ENCODE measurements at places on chromosomes 2 and 18.

DNA sequence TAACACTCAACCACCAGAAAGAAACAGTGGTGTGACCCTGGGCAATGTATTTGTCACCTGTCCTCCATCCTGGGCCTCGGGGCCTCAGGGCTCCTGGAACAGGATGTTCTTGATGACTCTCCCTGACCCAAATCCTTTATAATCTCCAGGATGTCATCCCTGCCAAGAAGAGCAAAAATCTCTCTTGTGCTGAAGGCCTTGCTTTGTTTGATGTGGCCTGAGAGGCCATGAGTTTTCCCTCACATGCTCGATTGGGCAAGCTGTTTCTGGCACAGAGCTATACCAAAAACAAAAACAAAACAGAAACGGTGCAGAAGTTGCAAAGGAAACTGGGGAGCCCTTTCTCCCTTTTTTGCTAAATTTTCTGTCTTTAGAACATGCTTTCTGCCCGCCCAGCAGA is 35.7 kb upstream of the ST3GAL5 start:
- peak; percentile 83 for DNase-seq

GRCh38 chr2:213214209-213214608 is 62.8 kb upstream of the IKZF2 start:
- DNase-seq = no peak

DNA sequence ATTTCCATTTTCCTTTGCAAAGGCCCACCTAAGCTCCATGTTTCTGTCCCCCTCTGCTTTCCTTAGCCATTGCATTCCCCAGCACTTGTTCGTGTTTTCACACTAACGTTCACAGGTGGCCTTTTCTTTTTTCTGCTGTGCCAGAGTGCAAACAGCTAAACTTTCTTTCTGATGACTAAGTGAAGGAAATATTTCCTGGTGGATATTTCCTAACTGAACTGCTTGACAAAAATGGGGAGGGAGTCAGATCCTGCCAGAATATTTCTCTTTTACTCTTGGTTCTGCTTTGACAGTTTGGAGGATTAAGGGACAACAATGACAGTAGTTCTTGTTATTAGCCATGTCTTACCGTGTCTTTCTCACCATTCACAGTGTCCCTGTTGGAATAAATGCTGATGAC is 344.0 kb downstream of the ARHGAP15 start:
- peak; percentile 62 for DNase-seq

GRCh38 chr2:197516393-197516761 is 511 bp downstream of the MOB4 start:
- no peak for DNase-seq

DNA sequence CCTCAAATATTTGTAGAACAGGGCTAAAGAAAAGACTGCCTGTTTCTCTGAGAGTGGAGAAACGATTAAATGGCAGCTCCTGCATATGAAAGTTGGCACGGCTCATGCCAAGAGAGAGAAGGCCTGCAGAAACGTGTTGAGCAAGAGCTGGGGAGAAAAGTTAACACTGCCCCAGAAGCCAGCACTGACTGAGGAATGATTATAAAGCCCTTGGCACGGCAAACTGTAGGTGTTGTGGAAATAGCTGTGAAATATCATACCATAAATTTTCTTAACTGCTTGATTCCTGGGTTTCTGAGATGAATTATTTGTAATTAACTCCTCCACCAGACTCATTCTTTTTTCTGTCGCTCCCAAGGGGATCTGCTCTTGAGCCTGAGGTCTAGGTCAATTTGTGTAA is 4.3 kb downstream of the FRZB start:
- no peak for DNase-seq

DNA sequence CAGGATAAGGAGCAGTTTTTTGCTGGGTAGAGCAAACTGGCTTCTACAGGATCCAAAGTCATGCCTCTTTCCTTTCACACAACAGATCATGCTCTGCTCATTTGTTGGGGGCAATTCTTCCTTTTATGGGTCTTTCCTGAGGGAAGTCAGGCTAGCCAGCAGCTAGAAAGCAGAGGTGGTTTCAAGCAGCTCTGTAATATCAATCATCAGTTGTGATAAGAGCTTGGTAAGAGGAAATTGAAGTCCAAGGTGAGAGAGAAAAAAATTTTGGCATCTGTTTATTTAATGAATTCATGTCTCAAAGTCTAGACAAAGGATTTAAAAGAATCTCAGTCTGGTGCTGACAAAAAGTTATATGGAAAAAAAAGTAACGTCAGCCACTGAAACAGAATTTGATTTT is 6.2 kb downstream of the TMEM87B start:
- DNase-seq = no peak

DNA sequence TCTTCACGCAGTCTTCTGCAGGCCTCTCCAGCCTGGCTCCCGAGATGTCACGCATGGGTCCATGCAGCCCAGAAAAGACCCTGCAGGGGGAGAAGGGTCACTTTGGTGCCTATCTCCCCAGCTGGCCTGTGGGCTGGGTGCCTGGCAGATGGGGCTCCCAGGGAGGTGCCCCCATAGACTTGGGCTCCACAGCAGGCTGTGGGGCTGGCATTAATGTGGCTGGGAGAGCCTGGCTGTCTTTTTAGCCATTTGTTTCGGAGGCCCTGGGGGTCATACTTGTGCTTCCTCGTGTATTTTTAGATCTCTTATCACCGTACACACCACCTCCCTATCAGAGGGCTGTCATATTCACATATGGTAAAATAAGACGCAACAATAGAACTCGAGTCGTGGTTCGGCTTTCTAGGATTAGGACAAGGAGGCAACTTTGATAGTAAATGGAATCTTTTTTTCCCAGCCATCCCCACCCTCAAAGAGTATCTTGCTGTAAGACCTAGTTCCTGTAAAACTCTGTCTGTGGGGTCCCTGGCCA is 74.5 kb downstream of the LRRFIP1 start:
- no peak for DNase-seq
